ENCODE measurements at places on chromosomes 1 and 21. TPM values are rescaled to one million over a fixed set of nuclear protein-coding genes. Genes with fewer than 3 reads are reported as not detected.

DNA sequence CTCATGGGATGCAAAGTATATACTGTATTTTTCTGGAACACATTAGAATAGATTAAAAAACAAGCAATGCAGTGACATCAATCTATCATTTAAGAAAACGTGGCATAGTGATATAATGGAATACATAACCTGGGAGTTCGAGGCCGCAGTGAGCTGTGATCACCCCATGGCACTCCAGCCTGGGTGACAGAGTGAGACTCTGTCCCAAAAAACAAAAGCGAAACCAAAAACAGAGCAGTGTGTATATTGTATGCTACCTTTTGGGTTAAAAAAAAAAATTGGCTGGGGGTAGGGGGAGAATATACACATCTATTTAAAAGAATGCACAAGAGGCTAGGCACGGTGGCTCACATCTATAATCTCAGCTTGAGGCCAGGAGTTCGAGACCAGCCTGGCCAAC is 13.5 kb downstream of the SLC2A1 start:
- H3K4me3 ChIP-seq, result no peak overlapping the region
- DNase-seq, result no peak
- peaks cover 79% of the 10 kb centered on the region for H3K4me1 ChIP-seq

GRCh38 chr21:27393726-27394125 is 426.8 kb upstream of the ADAMTS5 start:
- H3K36me3 ChIP-seq, result no peaks in the 10 kb centered on the region
- H3K4me3 ChIP-seq, result no peak overlapping the region
- no peak for DNase-seq

Gene CFHR1
- total RNA-seq, result not detected

Gene TNFRSF4
- 110 TPM for total RNA-seq

Measured in activated naive CD8-positive, alpha-beta T cell treated with anti-CD3 and anti-CD28 coated beads for 36 hours (primary cell).